ENCODE measurements at places on chromosomes 7 and 10.

GRCh38 chr7:20193242-20193777, 23.9 kb downstream of the MACC1 start:
- DNase-seq: no peak

GRCh38 chr10:84200537-84201243, 6.4 kb downstream of the CDHR1 start:
- no peak for DNase-seq

DNA sequence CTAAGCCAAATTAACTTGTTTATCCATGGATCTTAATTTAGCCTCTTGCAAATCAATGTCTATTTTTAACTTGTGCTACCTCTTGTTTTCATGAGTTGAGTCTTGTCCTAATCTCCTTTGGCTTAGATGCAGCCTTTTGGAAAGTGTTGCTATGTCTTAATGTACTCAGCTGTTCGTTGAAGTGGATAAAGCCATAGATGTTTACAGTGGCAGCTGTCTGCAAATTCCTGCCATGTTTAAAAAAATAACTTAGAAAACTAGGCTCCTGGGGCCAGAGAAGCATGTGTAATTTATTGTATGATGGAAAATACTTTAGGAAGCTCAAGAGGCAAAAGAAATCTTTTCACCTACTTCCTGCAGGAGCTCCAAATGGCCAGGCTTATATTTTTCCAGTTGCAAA, 253.1 kb upstream of the RHOBTB1 start:
- DNase-seq: peak; percentile 67

- DNase-seq: peak; percentile 9
Measured at GRCh38 chr7:112074464-112074863, 131.7 kb downstream of the DOCK4 start.

DNA sequence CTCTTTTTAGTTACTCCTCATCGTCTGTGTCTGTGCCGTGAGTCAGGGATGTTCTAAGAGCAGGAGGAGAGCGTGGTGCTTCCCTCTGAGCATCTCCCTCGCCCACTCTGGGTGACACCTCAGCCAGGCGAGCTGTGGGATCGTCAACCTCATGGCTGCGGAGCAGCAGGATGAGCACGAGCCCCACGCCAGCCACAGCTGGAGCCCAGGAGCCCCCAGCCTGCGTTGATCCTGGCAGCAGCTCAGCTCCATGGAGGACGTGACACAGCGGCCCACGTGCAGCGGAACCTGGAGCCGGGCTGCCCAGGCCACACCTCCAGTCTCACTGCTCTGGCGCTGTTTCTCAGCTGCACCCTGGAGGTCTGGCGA, 512.0 kb downstream of the PTPRN2 start:
- no peak for DNase-seq

- DNase-seq: no peak
Measured at GRCh38 chr7:132115028-132115427, 461.2 kb downstream of the PLXNA4 start.

GRCh38 chr10:86938260-86938659, 19.2 kb downstream of the MMRN2 start:
- no peak for DNase-seq

DNA sequence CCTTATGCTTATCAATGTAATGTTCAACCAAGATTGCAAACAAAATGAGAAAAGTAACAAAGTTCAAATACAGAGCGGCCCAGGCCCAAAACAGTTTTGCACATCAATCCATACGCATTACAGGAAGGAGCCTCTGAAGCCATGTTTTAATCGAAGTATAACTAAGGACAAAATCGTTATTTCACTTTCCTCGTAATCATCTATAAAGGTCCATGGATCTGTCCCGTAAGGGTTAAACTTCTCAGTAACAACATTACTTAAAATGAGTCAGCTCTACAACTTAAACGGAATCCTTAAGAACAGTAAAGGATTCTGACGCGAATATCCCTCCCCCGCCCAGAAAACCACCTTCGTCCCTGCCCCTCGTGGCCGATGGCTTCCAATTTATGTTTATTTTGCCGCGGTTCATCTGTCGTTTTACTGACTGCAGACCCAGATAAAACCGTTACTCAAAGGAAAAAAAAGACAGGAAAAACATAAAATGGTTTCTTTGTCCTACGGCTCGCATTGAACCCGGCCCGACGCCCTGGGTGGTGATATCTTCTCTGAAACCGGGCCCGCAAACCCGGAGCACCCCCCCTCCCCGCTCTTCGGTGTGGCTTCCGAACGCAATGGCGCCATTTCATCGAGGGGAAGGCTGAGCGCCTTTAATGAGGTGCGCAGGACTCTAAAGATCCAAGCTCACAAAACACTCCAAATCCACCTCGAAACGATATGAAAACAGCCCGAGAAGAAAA, 1.1 kb downstream of the HNRNPA2B1 start:
- DNase-seq: peak; percentile 56

GRCh38 chr7:134932707-134933370, 53.5 kb upstream of the AGBL3 start:
- DNase-seq: no peak

DNA sequence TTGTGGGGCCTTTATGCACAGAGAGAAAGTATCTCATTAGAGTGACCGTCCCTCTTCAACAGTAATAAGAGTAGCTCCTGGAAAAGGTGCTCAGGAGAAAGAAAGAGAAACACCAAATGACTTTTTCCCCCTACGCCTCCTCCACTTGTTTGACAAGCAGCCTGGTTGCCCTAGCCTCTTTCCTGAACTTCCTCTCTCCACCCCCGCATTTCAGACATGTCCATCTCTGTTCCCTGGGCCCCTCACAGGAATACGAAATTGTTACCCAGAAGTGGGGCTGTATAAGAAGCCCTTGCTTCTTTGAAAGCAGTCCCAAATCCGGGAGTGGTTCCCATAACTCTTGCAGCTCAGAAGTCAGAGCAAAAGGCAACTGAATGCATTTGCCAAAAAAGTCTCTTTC, 119.6 kb upstream of the ADO start:
- DNase-seq: no peak

DNA sequence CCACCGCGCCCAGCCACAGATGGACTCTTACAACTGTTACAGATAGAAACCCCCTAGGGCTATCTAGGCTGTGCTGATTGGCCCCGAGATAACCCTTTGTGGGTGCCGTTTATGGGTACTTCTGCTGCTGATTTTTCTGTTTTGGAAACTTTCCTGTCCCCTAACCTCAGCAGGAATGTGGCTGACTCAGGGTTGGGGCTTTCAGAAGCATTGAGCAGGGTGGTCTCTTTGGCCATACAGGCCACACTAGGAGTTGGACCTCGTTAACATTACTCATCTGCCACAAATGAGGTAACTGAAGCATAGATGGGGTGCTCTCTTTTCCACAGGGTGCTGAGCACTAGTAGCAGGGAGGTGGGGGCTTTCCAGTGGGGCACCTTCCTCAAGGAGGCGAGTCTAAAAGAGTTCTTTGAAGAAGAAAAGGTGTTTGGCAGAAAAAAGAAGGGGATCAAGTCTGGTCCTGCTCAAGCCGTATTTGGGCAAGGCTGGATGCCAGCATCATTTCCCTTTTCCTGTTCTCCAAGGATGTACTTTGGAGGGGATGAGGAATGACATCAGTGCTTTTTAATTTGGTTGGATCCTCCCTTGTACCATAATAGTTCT, 6.4 kb downstream of the ZSCAN25 start:
- DNase-seq: no peak

GRCh38 chr7:70458745-70459144, 673.2 kb upstream of the GALNT17 start:
- DNase-seq: no peak
